ENCODE measurements at places on chromosomes 3 and 15. TPM values are rescaled to one million over a fixed set of nuclear protein-coding genes. Genes with fewer than 3 reads are reported as not detected.
A peak's percentile ranks its signal among the peaks of the same experiment; 100 is the strongest.

DNA sequence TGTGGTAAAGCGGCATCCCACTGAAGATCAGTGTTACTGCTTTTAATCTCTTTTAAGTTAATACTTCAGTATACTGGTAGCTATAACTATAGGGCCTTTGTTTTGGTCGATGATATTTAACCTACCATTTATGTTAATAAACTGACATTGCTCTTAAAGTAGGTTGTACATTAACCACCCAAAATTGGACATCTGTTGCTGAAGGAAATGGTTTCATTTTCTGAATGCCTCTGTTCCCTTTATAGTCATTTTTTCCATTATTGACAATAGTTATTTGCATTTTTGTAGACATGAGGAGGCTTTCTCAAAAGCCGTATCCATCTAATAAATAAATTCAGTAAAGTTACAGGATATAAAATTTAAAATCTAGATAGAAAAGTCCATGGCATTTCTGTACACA lies 252.4 kb upstream of the UBE2E1 start:
- H3K27ac ChIP-seq = no peak overlapping the region
- no peaks in the 10 kb centered on the region for H3K27me3 ChIP-seq
- H3K36me3 ChIP-seq = no peaks in the 10 kb centered on the region
- no peak for DNase-seq

- H3K4me1 ChIP-seq = no peaks in the 10 kb centered on the region
- no peak overlapping the region for H3K27ac ChIP-seq
Measured at GRCh38 chr15:95259513-95259912, 1028.2 kb downstream of the MCTP2 start.

DNA sequence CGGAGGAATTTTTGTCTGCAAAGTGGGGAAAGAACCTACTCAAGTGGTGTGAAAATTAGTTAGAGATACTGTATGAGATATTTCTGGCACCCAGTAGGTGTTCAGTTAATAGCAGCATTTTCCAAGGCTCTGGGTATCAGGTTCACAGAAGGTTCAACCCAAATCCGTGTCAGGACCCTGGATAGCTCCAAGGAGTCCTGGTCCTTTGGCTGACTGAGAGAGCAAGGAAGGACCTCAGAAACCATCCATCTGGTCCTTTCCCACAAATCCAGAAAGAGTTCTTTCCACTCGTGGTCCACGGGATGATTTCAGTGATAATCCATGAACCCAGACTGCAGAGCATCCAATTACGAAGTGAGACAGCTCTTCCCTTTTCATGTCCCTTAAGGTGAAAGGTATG lies 51.4 kb downstream of the SLC6A11 start:
- no peaks in the 10 kb centered on the region for H3K4me1 ChIP-seq
- no peak overlapping the region for H3K27ac ChIP-seq
- H3K36me3 ChIP-seq = no peaks in the 10 kb centered on the region
- peaks cover 2% of the 10 kb centered on the region for H3K27me3 ChIP-seq
- no peak overlapping the region for H3K4me3 ChIP-seq

DNA sequence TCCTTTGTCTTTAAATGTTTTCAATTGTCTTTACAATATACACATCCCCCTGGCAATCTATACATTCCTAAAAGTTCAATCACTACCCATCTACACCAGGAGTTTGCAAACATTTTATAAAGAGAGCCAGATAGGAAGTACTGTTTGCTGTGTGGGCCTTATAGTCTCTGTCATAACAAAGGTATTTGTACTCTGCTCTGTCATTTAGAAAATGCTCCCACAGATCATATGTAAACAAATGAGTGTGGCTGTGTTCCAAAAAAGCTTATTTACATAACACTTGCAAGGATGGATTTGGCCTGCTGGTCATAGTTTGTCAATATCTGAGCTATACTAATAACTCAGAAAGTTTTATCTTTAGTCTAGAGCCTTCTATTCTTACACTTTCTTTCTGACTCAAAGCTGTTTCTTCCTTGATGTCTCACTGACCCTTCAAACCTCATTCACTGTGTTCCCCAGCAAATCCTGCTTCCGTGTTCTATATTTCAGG lies 511.9 kb downstream of the GBE1 start:
- H3K27ac ChIP-seq = no peak overlapping the region
- H3K4me1 ChIP-seq = no peaks in the 10 kb centered on the region
- no peak for DNase-seq
- no peak overlapping the region for H3K4me3 ChIP-seq

- no peak overlapping the region for H3K4me3 ChIP-seq
- no peak for DNase-seq
- H3K27me3 ChIP-seq = no peaks in the 10 kb centered on the region
- no peaks in the 10 kb centered on the region for H3K4me1 ChIP-seq
Measured at GRCh38 chr15:88003541-88004327, 252.8 kb downstream of the NTRK3 start.

DNA sequence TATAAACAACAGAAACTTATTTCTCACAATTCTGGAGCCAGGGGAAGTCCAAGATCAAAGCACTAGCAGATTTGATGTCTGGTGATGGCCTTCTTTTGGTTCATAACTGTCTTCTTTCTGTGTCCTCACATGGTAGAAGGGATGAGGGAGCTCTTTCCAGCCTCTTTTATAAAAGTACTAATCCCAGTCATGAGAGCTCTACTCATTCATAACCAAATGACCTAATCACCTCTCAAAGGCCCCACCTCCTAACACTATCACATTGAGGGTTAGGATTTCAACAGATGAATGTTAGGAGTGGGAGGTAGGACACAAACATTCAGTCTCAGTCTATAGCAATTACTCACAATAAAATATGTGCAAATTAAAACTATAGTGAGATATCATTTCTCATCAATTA lies 50.1 kb upstream of the UBE2E2 start:
- H3K36me3 ChIP-seq = no peaks in the 10 kb centered on the region
- DNase-seq = no peak
- no peaks in the 10 kb centered on the region for H3K4me1 ChIP-seq
- H3K27ac ChIP-seq = no peak overlapping the region

DNA sequence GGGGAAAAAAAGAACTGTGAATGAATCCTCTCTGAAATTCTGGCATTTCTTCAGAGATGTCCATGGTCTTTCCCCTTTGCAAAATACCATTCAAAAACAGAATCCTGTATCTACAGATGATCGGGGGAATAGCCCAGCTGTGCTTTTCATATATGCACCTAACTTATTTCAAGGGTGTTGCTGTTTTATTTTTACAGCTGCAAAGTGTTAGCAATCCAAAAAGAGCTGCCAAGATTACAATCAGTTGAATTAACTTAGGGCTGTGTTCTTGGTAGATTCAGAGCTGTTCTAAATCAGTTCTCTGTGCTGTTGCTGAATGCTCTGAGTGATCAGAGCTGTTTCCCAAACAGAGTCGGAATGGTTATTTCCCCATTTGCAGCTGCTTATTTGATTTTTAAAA lies 175.7 kb upstream of the SEMA6D start:
- no peaks in the 10 kb centered on the region for H3K4me1 ChIP-seq
- H3K27me3 ChIP-seq = no peaks in the 10 kb centered on the region
- no peak overlapping the region for H3K4me3 ChIP-seq
- no peaks in the 10 kb centered on the region for H3K36me3 ChIP-seq

DNA sequence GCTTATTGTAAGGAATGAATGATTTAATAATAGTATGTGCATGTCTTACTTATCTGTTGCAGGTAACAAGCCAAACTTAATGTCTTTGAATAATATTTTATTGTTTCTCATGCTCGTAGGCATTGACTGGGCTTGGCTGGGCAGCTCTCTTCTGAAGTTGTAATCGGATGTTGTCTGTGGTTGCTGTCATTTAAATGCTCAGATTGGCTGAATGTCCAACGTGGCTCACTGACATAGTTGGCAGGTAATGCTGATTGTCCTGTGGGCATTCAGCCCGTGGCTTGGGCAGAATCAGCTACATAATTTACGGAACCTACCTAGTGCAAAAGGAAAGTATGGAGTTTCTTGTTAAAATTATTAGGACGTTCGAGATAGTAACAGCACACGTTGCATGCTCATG lies 297.4 kb upstream of the GBE1 start:
- no peaks in the 10 kb centered on the region for H3K27me3 ChIP-seq
- H3K4me3 ChIP-seq = no peak overlapping the region
- no peaks in the 10 kb centered on the region for H3K36me3 ChIP-seq
- no peaks in the 10 kb centered on the region for H3K4me1 ChIP-seq

GRCh38 chr3:186259612-186260383 lies 102.2 kb downstream of the DGKG start:
- peaks cover 27% of the 10 kb centered on the region for H3K4me1 ChIP-seq
- peak overlapping the region; percentile 65 for H3K27ac ChIP-seq

- no peaks in the 10 kb centered on the region for H3K4me1 ChIP-seq
- no peak overlapping the region for H3K4me3 ChIP-seq
- H3K27ac ChIP-seq = no peak overlapping the region
- no peaks in the 10 kb centered on the region for H3K36me3 ChIP-seq
Measured at GRCh38 chr3:121594850-121595249, 1.7 kb downstream of the FBXO40 start.

DNA sequence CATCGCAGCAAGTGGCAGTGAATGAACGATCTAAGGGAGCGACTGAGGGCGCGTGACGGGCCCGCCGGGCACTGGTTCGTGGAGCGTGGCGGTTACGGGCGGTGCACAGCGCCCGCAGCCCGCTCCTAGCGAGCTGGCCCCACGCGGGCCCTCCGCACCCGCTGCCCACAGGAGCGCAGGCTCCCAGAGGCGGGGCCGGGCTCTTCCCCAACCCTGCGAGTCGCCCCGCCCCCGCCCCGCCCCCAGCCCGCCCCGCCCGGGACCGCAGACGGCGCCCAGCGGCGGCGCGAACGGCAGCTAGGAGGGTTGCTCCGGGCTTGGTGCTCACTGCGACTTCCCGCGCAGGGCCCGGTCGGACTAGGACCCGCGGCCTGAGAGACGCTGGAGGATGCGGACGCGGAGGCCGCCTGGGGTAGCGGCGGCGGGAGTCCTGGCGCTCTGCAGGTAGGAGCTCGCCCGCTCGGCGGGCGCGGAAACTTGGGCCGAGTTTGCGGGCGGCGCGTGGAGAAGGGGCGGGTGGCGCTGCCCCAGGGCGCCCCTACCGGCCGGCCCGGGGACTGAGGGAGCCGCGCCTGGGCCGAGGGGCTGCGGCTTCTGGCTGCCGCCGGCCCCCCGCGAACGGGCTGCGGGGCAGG lies at the start of gene C15orf39:
Gene C15orf39, plus strand, starts transcription at position 267 of the 635 bp plus-strand sequence. CDS start 4,167 bp downstream, outside the sequence.
- peak within 1 kb of the TSS; percentile 89 for H3K4me3 ChIP-seq
- peak; percentile 80 for DNase-seq
- H3K27me3 ChIP-seq = no peaks in the 10 kb centered on the region
- H3K4me1 ChIP-seq = peaks cover 35% of the 10 kb centered on the region

- DNase-seq = no peak
- peaks cover 19% of the 10 kb centered on the region for H3K27me3 ChIP-seq
- H3K36me3 ChIP-seq = no peaks in the 10 kb centered on the region
- H3K27ac ChIP-seq = no peak overlapping the region
Measured at GRCh38 chr15:61835029-61835428, 225.2 kb downstream of the VPS13C start.

GRCh38 chr3:147737376-147737775 lies 328.2 kb downstream of the ZIC1 start:
- no peaks in the 10 kb centered on the region for H3K27me3 ChIP-seq
- DNase-seq = no peak
- no peaks in the 10 kb centered on the region for H3K36me3 ChIP-seq
- H3K27ac ChIP-seq = no peak overlapping the region
- no peak overlapping the region for H3K4me3 ChIP-seq

- H3K4me1 ChIP-seq = no peaks in the 10 kb centered on the region
- H3K27me3 ChIP-seq = peaks cover 2% of the 10 kb centered on the region
- no peaks in the 10 kb centered on the region for H3K36me3 ChIP-seq
- no peak overlapping the region for H3K27ac ChIP-seq
Measured at GRCh38 chr3:25534007-25534406, 105.9 kb downstream of the RARB start.

GRCh38 chr3:130582457-130583153 lies 65.6 kb downstream of the COL6A6 start:
- H3K27ac ChIP-seq = no peak overlapping the region
- no peaks in the 10 kb centered on the region for H3K4me1 ChIP-seq
- H3K4me3 ChIP-seq = no peak overlapping the region
- H3K36me3 ChIP-seq = no peaks in the 10 kb centered on the region
- no peak for DNase-seq
- H3K27me3 ChIP-seq = peaks cover 20% of the 10 kb centered on the region

- H3K27ac ChIP-seq = no peak overlapping the region
- no peaks in the 10 kb centered on the region for H3K27me3 ChIP-seq
Measured at GRCh38 chr3:191336833-191337232, 6.5 kb upstream of the UTS2B start.

DNA sequence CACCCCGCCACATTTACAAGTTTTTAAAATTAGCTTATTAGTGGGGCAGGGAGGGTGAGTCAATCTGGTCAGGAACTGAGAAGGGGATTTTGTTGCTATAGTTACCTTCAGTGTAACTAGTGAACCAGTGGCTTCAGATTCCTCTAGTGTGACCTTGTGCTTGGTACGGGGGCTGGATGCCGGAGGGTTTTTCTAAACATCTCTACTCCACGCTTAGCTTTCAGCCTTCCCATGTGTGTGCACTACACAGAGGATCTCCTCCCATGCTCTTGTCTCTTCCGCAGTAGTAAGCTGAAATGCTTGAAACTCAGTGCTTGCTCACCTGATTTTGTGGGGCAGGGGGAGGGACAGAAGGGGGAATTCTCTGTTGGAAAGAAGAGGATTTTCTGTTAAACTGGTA lies 67.9 kb upstream of the AKAP13 start:
- peak overlapping the region; percentile 60 for H3K27ac ChIP-seq
- no peak for DNase-seq
- peaks cover 58% of the 10 kb centered on the region for H3K4me1 ChIP-seq
- no peak overlapping the region for H3K4me3 ChIP-seq

DNA sequence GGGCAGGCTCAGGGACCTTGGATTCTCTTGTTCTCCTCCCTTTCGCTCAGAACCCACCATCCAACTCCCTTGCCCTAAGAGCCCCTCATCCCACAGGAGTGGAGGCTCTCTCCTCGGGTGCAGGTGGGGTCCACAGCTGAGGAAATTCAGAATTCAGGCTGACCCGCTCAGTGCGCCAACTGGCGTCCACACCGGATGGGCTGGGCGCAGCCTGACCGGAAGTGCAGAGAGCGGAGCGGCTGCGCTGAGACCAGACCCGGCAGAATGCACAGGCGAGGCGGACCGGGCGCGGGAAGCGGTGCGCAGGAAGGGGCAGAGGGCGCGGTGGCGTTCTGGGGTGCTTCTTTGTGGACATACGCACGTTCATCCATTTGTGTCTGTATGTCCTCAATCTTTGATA lies 210.4 kb upstream of the NDN start:
- DNase-seq = no peak
- H3K4me1 ChIP-seq = no peaks in the 10 kb centered on the region
- no peak overlapping the region for H3K4me3 ChIP-seq
- peaks cover 2% of the 10 kb centered on the region for H3K36me3 ChIP-seq

- no peaks in the 10 kb centered on the region for H3K27me3 ChIP-seq
- no peak overlapping the region for H3K27ac ChIP-seq
- no peaks in the 10 kb centered on the region for H3K4me1 ChIP-seq
- H3K4me3 ChIP-seq = no peak overlapping the region
Measured at GRCh38 chr3:115245899-115246298, 98.8 kb upstream of the ZBTB20 start.

- no peak for DNase-seq
- H3K4me1 ChIP-seq = peaks cover 42% of the 10 kb centered on the region
- H3K27me3 ChIP-seq = no peaks in the 10 kb centered on the region
- no peaks in the 10 kb centered on the region for H3K36me3 ChIP-seq
- no peak overlapping the region for H3K4me3 ChIP-seq
Measured at GRCh38 chr15:90862487-90862886, 5.9 kb upstream of the FURIN start.

Gene TWF2
- total RNA-seq = 118 TPM

Gene OR5K2
- not detected for total RNA-seq

Gene IL20RB
- total RNA-seq = 0.80 TPM

Gene BCHE
- not detected for total RNA-seq

Gene RYK
- 16.7 TPM for total RNA-seq

Gene ARNT2
- total RNA-seq = 0.38 TPM

Gene PLOD2
- total RNA-seq = 0.65 TPM

Gene SNX33
- total RNA-seq = 3.2 TPM

Gene ROPN1
- not detected for total RNA-seq

Gene ROBO2
- not detected for total RNA-seq

Measured in activated CD4-positive, alpha-beta memory T cell treated with anti-CD3 and anti-CD28 coated beads for 36 hours (primary cell).